ENCODE measurements at places on chromosomes 16 and 17.

DNA sequence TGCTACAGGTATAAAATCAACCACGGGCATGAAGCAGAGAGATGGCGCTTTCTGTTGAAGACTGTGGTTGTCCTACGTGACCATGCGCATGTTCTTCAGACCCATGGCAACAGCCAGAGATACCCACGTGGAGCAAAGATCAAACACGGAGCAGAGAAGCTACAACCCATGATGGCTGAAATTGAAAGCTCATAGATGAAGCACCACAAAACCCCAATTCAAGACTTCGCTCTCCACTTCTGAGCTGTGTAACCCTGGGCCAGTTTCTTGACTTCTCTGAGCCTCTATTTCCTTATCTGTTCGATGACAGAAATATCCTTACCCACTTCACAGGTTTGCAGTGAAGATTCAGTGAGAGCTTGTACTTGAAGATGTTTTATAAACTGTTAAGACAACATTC is 49.6 kb downstream of the C16orf95 start:
- no peak for DNase-seq

DNA sequence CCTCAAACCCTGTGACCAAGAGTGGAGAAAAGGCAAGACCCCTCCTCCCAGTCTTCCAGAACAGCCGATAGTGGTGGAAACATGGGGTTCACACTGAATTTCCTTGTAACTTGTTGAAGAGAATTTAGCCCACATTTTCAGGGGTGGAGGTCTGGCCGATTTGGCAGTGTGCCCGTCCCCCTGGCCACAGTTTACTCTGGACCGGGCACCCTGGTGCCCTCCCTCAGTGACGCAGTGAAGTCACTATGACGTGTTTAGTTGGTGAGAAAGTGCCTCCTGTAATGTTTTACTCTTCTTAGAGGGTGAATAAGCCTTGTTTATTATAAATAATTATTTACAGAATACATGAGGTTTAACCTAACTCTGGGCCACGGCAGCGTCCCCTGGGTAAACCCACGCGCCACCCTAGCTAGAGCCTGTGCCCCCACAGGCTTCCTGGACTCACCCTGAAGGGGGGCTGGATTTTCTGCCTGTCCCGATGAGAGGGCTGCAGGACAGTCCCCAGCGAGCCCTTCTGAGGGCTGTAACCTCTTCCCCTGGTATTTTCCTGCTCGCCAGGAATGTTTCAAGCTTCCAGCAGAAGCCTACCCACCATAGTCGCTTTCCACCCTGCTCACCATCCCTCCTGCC is 316.9 kb downstream of the SEC14L1 start:
- DNase-seq = no peak

DNA sequence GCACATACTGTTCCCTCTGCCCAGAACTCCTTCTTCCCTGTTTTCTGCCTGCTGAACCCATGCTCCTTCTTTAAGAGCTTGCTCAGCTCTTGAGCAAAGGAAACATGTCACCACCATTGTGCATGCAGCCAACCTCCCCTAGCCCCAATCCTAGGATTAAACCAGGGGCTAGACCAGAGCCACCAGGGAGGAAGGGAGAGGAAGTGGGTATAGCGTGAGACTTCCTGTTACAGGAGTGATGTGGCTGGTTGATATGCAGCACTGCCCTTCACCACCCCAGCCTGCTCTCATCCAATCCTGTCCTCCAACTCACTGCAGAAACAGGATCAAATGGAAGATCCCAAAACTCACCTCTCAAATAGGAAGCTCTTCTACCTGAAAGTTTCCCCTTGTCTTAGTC is 67.1 kb upstream of the CDH5 start:
- DNase-seq = no peak

- DNase-seq = no peak
These were observed 42.7 kb downstream of the NT5M start for GRCh38 chr17:17345686-17346427.

- DNase-seq = no peak
These were observed 4.0 kb upstream of the BRD7 start for GRCh38 chr16:50372611-50373344.

DNA sequence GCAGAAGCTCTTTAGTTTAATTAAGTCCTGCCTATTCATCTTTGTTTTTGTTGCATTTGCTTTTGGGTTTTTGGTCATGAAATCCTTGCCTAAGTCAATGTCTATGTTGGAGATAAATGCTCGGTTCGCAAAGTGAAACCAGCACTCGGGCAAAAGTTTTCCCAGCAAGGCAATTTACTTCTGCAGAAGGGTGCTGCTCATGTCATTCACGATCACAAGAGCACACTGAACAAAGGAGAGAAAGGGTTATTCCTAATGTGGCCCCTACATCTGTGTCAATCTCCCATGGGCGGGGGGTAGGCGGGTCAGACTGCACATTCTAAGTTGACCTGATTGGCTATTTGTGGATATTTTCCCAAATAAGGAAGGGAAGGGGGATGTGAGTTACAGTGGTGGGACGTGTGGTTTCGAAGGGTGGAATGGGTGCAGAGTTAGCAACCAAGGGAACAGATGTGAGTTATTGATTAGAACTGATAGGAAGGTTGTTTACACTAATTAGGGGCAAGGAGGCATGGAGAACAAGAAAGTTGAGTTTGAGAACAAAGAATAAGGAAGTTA is 23.0 kb downstream of the ATF7IP2 start:
- DNase-seq = no peak

DNA sequence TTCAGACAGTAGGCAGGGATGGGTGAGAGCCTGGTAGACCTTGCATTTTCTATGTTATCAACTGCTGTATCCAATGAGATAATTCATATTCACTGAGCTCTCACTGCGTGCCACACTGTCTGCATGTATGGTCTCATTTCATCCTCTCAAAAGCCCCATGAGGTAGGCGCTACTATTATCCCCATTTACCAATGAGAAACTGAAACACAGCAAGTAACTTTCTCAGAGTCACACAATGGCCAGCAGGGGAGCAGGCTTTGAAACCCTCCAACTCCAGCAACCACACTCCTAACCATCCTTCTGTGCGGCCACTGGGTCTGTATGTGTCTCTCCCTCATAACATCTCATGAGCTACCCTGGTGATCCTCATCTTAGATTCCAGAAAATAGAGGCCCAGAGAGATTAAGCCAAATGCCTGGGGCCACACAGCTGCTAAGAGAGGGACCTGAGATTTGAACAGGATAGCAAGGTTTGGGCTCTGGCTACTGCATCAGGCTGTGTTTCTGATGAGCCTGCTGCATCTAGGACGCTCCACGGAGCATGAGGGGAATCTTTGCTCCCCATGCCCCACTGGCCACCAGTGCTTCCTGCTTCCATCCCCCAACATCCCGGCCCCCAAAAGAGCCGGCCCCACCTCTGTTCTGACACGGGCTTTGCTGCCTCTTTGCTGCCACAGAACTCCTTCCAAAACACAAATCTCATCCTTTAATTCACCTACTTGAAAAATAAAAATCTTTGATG is 3.2 kb downstream of the CCR7 start:
- no peak for DNase-seq

DNA sequence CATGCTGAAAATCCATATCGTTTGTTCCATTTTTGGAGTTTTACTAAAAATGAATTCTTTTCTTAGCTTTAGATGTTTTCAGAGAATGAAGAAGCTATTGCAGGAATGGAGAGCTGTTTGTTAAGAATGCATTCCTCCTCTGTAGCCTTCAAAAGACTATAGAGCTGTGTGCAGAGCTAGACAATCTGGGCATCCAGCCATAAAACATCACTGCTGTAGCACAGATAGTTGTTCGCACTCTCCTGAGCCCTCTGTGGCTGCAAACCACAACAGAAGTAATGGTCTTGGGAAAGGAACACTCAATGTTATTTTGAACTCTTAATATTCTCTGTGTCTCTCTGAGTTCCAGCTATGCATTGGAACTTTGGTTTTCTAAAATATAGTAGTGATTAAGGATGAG is 4.9 kb downstream of the TNRC6C start:
- peak; percentile 87 for DNase-seq
